NCI-H748 treated with DMSO at 0.1 percent for 48 hours (cell line): ENCODE measurements at places on chromosomes 4 and X.

DNA sequence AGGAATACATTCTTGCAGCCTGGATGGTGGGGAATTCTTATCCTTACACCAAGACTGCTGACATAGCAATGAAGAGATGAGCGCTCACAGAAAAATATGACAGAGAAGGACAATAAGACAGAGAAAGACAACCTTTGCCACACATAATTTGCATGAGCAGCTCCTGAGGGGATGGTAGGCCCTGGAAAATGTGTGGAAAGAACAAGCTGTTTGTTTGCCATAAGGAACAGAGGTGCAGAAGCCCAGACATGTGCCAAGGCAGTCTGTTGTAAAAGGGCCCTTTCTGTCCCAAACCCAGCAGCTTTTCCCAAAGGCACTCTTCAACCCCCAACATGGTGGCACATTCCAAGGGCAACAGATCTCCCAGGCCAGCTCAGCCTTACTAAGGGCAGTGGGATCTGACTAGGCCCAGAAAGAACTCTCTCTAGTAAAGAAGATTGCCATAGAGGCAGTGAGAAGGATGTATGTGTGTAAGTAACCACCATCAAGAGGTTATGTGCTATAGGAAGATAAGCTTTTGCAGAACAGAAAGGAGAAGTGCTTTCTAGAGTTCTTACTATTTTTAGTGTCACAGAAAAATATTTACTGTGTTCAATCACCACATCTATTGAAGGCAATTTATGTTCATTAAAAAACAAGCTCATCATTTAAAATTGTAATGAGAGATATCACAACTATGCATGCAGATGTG lies 287.0 kb upstream of the RASGEF1B start:
- no peak for DNase-seq

- no peak for DNase-seq
These were observed 8.2 kb upstream of the ABCG2 start for GRCh38 chr4:88166608-88167007.

DNA sequence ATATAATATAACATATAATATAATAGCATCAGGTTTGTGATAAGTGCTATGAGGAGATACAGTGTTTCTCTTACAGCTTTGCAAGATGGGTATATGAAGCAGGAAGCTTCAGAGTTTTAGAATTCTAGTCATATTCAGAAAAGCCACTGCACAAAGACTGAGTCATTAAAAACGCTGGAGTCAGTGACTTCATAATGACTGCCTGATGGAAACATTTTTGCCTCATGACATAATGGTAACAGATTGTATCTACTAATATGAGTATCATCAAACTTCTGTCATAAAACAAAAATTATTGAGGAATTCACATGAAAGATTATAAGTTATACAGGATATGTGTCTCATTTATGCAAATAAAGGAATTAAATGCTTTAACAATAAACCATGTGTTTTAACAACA lies 46.8 kb downstream of the EPHA5 start:
- DNase-seq = no peak

DNA sequence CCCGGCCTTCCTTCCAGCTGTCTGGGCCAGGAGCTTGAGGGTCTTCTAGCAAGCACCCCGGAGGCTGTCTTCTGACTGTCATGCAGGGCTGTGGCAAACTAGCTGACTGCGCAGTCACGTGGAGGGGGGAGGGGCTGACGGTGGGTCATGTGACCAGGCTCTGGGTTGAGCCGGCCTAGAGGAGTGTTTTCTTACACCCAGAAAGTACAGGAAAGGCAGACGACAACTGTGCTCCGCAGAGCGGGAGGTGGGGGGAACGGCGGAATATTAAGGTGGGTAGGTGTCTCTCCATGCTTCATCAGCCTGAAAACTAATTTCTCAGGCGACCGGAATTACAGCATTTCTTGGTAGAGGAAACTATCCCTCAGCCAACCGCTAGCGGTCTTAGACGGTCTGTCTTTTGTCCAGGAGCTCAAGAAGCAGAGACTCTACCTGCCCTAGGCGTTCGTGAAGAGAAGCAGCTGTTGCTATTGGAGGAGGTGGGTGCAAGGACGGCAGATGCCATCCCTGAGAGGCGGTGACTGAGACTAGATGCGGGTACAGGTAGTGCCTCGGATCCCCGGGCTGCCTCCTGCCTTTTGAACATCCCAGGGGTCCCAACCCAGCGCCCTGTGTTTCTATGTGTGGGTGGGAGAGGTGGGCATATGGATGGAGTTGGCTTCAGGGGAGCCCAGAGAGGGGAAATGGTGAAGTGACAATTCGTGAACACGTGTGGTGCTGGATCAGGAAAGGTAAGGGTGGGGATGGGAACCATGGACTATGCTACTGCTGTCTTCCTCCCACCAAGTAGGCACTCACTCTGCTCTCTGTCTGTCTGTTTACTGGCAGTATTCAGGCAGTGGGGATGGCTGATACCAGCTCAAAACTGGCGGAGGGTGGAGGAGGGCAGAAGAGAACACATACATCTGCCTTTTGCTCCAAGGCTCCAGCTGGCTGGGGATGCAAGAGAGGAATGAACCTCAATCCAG lies 8.8 kb downstream of the GPRASP1 start:
- DNase-seq = peak; percentile 54

DNA sequence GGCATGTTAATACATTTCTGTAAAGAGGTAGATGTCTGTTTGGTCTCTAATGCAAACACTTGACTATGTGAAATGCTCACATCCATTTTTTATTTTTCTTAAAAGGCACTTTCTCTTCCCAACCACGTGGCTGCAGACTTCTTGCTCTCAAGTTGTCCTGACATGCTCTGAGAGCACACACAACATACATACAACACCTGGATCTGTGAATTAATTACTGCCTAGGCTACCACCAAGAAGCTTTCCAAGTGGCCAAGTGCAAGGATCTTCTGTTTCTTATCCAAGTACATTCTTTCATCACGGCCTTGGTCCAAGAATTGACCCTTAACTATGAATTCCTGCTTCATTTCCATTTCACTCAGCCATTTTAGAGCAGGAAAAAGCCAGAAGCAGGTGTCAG lies 110.8 kb downstream of the SPRY1 start:
- no peak for DNase-seq

DNA sequence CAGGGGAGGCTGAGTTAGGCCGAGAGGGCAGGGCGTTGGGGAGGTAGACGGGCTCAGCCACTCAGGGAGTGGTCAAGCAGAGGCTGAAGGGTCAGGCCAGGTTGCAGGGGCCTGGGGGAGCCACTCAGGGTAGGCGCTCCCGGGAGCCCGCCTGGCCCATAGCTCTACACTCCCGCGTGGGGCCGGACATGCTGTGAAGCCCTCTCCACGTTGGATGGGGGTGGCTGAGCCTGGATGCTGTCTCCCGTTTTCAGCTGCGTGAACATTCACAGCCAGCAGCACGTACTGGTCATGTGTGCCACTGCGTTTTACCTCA lies 14.0 kb upstream of the MSANTD1 start:
- DNase-seq = no peak

DNA sequence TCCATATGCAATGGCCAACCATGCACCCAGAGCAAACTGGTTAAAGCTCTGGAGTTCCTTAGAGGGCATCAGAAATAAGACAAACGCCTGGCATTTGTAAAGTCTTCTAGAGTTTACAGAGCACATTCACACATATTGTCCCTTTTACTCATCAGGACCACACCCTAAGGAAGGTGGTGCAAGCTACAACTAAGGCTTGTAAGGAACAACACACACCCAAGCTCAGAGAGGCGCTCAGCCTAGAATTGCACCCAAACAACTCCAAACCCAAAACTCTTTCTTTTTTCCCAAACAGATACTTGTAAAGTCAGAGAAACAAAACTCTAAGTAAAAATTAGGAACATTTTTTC lies 46.1 kb downstream of the SMPX start:
- DNase-seq = no peak

DNA sequence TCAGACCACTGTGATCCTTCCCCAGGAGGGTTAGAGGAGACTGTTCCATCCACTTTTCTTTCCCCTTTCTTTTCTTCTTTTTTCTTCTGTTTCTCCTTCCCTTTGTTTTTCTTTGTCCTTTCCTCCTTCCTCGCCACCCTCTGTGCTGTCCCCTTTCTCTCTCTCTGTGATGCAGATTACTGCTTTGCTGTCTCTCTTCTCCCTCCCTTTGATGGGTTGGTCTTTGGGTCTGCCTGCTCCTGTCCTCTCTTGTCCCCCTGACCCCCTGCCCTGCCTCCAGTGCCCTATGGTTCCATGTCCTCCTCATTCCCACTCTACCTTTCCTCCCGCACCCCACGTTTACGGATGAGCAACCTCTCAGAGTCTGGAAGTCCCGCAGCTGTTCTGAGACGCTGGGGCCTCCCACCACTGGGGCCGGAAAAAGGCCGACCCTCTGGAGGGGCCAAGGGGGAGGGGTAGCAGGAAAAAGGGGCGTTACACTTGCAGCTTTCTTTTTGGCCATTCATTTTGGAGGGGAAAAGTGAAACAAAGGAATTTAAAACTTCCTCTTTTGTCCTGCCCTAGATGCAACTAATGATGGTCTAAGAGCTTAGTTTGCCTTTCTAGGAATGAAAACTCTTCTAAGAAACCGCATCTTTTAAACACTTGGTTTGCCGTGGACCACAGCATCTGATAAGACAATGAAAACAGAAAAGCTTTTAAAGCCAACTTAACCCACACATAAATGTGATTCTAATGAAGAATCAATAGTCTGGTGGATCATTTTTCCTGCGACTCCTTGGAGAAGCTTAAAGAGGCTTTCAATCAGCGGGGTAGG lies 24.5 kb upstream of the TSR2 start:
- no peak for DNase-seq

GRCh38 chr4:142440093-142440492 lies 406.0 kb downstream of the INPP4B start:
- DNase-seq = no peak

- no peak for DNase-seq
These were observed 9.6 kb upstream of the YTHDC1 start for GRCh38 chr4:68359508-68359907.

DNA sequence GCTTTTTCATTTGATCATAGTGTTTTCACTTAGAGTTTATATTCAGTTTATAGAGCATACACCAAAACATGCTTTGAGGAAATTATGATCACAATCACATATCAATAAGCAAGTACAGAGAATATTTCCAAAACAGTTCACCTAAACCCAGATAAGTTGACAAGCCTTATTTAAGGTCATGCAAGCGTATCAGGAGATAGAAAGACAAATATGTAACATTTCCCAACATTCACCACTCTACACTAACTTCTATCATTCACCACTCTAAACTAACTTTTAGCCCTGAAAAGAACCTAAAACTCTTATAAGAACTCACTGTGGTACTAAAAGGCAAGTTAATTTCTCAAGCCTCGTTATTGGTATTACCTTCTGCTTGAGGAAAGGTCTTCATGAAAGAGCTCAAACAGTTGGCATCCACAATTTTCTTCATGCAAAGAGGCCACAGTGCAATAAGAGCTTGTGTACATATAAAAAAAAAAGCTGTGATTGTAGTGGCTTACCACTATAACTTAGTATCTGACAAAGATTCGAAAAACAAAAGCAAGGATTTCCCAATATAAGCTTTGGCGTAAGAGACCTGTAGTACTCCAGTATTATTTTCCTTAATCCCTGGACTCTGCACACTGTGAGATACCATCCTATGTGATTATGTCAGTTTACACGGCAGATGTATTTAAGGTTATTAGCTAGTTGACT lies 903.3 kb downstream of the STIM2 start:
- no peak for DNase-seq

GRCh38 chr4:45693746-45694145 lies 430.1 kb downstream of the GABRG1 start:
- no peak for DNase-seq

DNA sequence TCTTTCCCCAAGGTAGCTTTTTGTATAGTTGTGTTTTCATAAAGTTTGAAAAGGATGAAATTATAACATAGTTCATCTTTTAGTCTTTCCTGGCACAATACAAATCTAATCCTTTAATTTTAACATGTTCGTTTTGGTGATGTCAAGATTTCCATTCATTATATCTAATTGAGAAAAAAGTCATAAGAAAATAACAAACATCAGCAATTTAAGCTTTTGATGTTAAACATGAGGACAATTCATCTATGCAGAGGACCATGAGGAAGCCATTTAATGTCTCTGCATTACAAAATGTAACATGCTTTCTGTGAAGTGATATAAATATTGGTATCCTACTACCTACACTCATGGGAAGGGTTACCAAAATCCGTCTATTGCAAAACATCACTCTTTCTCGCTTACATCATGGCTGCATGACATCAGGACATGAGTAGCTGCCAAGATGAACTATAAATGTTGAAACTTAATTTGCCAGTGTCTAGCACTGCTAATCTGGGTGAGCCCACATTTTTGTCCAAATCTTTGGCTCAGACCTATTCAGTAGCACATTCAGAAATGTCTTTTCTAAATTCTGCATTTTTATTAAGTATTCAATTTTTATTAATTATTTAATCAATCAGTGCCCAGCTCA lies 9.5 kb downstream of the EPGN start:
- no peak for DNase-seq

DNA sequence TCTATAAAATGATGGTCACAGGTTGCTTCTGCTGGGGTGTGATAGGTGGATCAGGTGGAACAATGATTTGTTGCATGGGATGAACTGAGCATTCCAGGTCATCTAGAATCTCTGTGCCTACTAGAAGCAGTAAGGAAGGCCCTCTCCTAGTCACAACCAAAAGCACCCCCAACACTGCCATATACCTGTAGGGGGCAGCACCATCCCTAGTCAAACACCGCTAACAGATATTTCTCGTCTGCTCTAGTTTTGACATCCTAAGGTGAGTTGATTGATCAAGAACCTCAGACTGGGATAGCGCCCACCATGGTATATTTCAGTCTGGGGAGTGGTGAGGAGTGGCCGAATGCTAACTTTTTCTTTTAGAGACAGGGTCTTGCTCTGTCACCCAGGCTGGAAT lies 160.2 kb downstream of the NHS start:
- DNase-seq = no peak

DNA sequence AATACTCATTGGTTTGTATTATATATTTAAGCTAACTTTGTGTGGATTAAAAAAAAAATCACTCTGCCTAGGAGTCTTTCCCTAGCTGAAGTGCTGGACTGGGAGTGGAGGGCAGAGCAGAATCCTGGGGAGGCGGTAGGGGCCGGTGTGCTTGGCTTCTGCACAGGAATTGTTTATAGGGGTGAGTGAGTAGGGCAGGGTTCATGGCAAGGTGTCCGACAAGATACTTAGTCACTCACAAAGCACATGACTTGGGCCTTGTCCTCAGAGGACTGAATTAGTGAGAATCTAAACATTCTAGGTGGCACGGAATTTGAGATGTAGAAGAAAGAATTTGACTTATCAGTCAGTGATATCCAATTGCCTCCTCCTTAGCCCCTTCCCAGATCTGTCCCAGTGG lies 32.2 kb downstream of the FNIP2 start:
- no peak for DNase-seq

GRCh38 chr4:76212851-76213414 lies 691 bp downstream of the SCARB2 start:
- DNase-seq = no peak
